ENCODE measurements at places on chromosomes 12 and 14. TPM values are rescaled to one million over a fixed set of nuclear protein-coding genes. Genes with fewer than 3 reads are reported as not detected.

Gene MORN3
- total RNA-seq = 0.63 TPM

Gene MYH6
- not detected for total RNA-seq

DNA sequence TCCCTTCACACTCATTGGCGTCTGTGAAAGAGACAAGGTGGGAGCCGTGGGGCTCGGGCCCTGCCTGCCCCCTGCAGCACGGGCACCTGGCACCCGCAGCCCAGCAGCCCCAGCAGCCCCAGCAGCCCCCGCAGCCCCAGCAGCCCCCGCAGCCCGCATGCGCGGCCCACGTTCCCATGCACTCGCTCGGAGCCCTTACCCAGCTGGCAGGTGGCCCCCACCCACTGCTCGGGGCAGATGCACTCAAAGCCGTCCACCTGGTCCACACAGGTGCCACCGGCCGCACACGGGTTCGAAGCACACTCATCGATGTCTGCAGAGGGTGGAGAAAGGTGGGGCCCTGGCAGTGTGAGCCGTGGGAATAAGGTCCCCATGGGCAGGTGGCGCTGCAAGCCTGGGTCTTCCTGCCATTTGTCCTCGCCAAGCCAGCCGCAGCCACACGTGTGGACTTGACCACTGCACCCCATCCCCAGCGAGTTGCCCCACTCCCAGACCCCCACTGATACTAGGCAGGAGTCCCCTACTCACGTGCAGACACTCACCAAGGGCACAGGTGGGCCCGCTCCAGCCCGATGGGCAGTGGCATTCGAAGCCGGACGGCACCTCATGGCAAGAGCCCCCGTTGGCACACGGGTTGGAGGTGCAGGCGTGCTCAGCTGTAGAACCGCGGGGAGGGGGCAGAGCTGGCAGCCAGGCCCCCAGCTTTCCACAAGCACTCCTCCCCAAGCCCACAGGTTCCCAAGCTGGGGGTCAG lies 17.3 kb downstream of the JAG2 start:
- no peak for DNase-seq

- peak; percentile 8 for DNase-seq
Observed at GRCh38 chr12:108939594-108939993, 59.7 kb downstream of the DAO start.

DNA sequence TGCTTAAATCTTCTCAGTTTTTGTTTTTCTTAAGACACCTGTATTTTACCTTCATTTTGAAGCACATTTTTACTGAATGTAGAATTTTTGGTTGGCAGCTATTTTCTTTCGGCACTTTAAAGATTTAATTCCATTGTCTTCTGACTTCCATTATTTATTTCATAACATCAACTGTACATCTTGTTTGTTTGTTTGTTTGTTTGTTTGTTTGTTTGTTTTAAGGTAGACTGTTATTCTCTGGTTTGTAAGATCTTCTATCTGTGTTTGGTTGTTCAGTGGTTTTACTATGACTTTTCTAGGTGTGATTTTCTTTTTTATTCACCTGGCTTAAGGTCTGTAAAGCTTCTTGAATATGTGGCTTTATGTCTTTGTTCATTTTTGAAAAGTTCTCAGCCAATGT lies 61.9 kb downstream of the IFT81 start:
- no peak for DNase-seq

Gene EIF2B2
- 16.4 TPM for total RNA-seq

- DNase-seq = no peak
Observed at GRCh38 chr14:21802441-21802840, 128.8 kb upstream of the OR4E1 start.

DNA sequence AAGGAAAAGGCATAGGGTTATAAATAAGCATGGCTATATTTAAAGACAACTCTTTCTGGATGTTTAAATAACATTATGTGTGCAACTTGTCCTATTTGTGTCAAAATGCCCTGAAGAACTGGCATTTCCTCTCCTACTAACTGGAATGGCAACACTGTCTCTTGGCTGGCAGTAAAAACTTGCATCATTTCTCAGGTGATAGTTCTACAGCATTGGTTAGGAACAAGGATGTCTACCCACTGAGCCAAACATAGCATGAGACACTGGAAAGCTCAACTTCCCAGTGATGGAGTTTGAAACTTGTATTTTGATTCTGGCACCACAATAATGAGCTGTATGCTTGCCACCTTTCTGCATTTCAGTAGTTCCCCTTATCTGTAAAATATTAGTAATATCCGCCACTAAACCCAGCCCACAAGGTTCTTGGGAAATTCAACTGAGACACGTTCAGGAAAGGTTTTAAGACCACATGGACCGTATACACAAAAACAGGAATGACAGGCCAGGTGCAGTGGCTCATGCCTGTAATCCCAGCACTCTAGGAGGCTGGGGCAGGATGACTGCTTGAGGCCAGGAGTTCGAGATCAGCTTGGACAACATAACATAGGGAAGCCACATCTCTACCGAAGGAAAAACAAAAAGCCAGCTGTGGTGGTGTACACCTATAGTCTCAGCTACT lies 5.1 kb downstream of the SLC38A2 start:
- DNase-seq = peak; percentile 55

DNA sequence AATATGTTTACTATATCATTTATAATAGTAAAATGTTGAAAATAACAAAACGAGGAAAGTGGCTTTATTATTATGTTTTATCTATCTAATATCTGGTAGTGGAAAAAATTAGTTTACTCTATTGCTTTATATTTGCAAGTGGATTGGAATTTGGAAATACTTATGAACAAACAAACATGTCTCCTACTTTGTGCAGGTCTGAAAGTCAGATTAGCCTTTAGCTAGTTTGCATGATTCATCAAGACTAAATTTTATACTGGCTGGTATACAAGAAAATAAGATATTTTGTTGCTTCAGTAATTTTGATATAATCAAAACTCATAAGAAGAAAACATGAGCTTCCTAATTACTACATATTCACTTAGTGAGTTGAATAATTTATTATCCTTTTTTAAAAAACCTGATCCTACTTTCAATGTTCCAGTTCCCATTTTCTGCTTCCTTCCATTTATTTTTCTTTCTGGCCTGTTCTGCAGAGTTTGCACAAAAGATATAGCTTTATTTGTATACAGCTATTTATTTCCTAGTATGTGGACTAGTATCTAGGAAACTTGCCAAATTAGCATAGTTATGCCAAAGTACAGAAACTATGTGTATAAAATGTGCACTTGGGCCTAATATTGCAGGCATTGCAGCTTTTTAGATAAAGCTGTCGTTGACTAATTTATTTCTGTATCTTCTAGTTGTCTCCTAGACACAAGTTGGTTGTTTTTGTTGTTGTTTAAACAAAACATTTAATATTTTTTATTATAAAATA lies 122.0 kb downstream of the AKAP6 start:
- DNase-seq = no peak

GRCh38 chr14:75769047-75769685 lies 108.1 kb downstream of the TTLL5 start:
- no peak for DNase-seq

DNA sequence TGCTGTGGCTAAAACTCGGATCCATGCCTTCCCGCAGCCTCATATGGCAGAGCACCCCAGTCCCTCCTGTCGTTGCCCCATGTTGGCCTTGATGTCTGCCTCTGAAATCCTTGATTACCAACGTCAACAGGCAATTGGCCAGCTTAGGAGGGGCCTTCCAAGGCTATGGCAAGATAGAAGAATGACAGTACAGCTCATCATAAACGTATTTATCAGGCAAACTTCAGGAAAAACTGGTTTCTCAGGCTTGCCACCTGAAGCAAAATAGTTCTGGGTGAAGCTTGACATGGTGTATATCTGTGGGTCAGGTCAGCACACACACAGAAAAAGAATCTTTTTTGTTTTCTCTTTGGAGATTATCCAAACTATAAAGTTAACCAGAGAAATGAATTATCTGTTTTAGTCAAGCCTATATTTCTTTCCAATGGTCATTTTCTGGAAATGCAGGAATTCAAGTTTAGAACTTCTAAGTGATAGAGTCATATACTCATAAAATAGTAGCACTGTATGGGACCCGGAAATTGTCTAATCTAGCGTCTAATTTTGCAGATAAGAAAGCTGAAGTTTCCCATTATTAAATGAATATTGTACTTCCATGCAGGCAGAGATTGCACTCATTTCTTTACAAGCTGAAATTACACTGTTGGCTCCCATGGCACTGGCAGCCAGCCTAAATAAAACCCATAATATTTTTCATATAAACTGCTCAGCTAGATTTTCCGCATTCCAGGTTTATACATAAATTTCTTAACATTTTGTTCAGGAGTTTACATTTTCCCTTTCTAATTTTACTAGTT lies 24.4 kb upstream of the DUSP16 start:
- no peak for DNase-seq

- DNase-seq = no peak
Observed at GRCh38 chr12:122199484-122200355, 3.8 kb upstream of the B3GNT4 start.

DNA sequence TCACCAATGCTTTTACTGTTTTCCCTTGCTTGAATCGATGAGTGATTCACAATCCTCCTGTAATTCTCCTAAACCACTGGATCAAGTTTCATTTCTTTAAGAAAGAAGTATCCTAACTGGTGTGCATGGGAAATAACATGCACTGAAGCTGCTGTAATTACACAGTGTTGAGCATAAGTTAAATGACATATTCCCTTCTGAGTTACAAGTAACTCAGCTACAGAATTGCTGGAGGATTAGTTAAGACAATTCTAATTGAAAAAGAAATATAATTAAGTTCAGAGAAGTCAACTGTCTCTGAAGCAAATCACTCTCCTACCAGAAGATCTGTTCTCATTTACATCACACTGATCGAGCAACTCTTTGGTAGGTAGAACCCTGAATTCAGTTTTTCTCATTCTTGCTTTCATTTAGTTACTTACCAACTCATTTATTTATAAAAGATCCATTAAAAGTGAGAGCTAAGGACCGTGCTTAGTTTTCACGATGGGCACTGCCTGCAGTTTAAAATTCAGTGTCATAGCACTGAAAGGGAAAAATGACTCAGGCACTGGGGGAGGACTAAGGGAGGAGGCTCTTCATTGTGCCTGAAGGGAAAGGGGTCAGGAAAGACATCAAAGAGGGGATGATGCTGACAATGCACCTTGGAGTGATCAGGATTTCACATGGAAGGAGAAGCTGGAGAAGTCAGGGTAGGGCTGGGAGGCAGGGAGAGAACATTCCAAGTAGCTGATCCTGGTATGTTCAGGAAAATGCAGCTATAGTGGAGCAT lies 327.2 kb downstream of the EMP1 start:
- DNase-seq = no peak

Gene PGF
- 0.36 TPM for total RNA-seq

Gene CLEC6A
- not detected for total RNA-seq

GRCh38 chr12:114735680-114736374 lies 51.9 kb upstream of the TBX3 start:
- DNase-seq = no peak
